ENCODE measurements at places on chromosomes 6 and 20. TPM values are rescaled to one million over a fixed set of nuclear protein-coding genes. Genes with fewer than 3 reads are reported as not detected.

DNA sequence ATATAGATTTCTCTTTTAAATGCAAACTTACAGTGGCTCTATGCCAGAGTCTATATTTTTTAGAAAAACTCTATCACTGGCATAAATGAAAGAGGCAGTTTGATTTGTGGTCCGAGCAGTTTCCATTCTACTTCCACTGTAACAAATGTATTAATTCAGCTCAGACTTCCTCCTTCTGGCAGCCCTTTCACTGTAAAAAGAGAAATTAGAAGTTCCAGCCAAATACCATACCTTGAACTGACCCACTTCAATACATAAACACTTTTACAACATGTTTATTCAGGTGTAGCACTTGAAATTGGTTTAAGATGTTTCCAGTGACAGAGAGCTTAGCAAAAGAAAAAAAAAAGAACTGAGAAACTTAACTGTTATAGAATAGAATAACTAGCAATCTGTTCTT, 99.3 kb downstream of the BMP5 start:
- no peak overlapping the region for H3K4me3 ChIP-seq
- no peak for DNase-seq
- H3K27ac ChIP-seq = no peak overlapping the region

DNA sequence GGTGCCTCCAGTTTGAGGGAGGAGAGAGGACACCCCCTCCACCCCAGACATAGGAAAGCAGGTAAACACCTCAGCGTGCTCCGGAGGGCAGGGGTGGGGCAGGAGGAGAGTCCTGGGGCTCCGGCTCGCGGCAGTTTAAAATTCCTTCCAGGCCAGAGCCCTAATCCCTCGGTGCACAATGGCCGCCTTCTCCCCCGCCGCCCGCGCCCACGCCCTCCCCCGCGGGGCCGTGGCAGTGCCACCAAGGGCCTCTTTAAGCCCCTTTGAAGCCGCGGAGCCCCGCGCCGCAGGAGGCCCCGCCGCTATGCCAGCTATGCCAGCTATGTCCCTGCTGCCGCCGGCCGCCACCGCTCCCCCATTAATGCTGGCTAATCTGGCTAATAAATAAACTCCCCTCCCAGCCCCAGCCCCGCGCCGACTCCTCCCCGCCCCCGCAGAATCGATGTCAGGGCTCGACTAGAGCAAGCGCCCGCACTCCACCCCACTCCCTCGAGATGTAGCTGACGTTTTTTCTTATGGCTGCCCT, 125.1 kb downstream of the MRPL14 start:
- H3K36me3 ChIP-seq = no peaks in the 10 kb centered on the region
- H3K27ac ChIP-seq = no peak overlapping the region
- peaks cover 36% of the 10 kb centered on the region for H3K4me1 ChIP-seq
- H3K4me3 ChIP-seq = peak overlapping the region; percentile 31
- H3K27me3 ChIP-seq = peaks cover 80% of the 10 kb centered on the region
- peak; percentile 78 for DNase-seq

GRCh38 chr20:43988867-43989266, 74.2 kb downstream of the TOX2 start:
- no peak overlapping the region for H3K4me3 ChIP-seq
- DNase-seq = no peak
- H3K27me3 ChIP-seq = no peaks in the 10 kb centered on the region
- H3K36me3 ChIP-seq = no peaks in the 10 kb centered on the region
- no peaks in the 10 kb centered on the region for H3K4me1 ChIP-seq
- no peak overlapping the region for H3K27ac ChIP-seq

DNA sequence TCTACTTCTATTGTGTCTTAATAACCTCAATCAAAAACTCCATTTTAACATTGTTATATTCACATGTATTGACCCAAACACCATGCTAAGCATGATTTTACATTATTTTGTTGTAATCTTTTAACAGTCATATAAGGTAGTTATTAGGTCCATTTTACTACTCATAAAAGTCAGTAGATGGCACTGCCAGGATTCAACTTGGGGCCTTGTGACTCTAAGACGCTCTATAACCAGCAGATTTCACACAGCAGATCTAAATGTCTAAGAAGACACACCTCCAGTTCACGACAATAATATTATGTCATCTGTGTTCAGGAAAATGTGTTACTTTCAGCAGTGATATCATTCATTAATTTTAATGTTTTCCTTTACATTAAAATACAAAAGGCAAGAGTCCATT, 88.0 kb downstream of the FRK start:
- no peaks in the 10 kb centered on the region for H3K4me1 ChIP-seq
- H3K27me3 ChIP-seq = no peaks in the 10 kb centered on the region
- no peak for DNase-seq
- no peak overlapping the region for H3K4me3 ChIP-seq

GRCh38 chr6:132246120-132246617, 155.1 kb downstream of the MOXD1 start:
- H3K27me3 ChIP-seq = no peaks in the 10 kb centered on the region
- no peaks in the 10 kb centered on the region for H3K4me1 ChIP-seq
- no peak for DNase-seq
- no peaks in the 10 kb centered on the region for H3K36me3 ChIP-seq

GRCh38 chr20:41064377-41064776, 35.8 kb downstream of the TOP1 start:
- no peak for DNase-seq
- H3K4me3 ChIP-seq = no peak overlapping the region
- no peaks in the 10 kb centered on the region for H3K27me3 ChIP-seq
- no peak overlapping the region for H3K27ac ChIP-seq
- peaks cover 19% of the 10 kb centered on the region for H3K4me1 ChIP-seq

DNA sequence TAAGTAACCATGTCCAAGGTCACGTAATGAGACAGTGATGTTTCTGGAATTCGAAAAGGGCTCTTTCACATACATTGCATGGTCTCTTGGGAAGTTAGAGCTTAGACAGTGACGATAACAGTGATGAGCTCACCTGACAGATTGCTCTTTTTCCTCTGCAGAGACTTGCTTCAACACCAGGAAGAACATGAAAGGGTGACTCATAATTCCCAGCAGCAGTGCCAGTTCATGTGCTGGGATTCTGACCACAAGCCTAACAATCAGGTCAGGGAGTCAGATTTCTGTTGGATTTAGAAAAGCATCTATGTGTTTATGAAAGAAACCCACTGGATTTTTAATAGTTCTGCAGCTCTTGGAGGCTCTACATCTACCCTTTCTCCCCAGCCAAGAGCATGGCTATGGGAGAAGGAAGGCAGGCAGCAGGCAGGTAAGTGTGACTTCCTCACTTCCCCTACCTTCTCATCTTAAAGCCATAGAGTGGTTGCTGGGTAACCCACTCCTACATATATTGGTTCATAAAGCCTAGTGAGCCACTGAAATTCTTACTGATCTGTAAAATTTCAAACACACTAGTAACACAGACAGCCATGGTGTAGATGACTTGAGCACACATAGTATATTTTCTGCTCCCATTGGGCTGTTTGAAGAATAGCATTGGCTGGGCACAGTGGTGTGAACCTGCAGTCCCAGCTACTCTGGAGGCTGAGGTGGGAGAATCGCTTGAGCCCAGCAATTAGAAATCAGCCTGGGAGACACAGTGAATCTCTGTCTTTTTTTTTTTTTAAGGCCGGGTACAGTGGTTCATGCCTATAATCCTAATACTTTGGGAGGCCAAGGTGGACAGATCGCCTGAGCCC, 44.4 kb upstream of the LOC128125822 start:
- H3K27me3 ChIP-seq = no peaks in the 10 kb centered on the region
- no peaks in the 10 kb centered on the region for H3K36me3 ChIP-seq
- H3K27ac ChIP-seq = no peak overlapping the region
- no peak for DNase-seq
- H3K4me3 ChIP-seq = no peak overlapping the region
- no peaks in the 10 kb centered on the region for H3K4me1 ChIP-seq

DNA sequence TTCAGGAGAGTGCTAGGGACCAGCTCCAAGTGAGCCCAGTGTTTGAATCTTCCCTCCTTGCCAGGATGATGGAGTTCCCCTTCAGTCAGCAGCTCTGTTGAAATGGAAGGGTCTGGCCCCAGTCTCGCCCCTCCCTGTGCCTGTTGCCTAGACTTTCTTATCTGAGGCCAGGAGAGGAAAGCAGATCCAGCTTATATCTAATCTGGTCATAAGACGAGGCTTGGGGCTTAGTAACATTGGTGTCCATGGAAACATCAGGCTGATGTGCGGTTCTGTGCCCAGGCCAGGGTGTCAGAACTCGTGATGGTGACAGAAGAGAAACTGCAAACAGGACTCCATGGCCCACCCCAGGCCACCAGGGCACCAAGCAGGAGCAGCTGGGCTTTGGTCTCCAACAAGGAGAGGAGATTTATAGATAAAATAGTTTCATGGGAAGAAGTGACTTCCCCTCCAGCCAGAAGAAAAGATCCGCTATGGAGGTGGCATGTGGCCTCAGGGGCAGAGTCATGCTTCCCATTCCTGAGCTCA, 9.8 kb downstream of the MAS1L start:
- no peaks in the 10 kb centered on the region for H3K4me1 ChIP-seq
- H3K4me3 ChIP-seq = no peak overlapping the region
- DNase-seq = no peak
- H3K27me3 ChIP-seq = no peaks in the 10 kb centered on the region
- no peak overlapping the region for H3K27ac ChIP-seq
- no peaks in the 10 kb centered on the region for H3K36me3 ChIP-seq

- H3K36me3 ChIP-seq = no peaks in the 10 kb centered on the region
- no peaks in the 10 kb centered on the region for H3K27me3 ChIP-seq
- peaks cover 77% of the 10 kb centered on the region for H3K4me1 ChIP-seq
- DNase-seq = no peak
- no peak overlapping the region for H3K27ac ChIP-seq
- H3K4me3 ChIP-seq = no peak overlapping the region
Measured at GRCh38 chr6:2866171-2866846, 24.6 kb upstream of the SERPINB1 start.

DNA sequence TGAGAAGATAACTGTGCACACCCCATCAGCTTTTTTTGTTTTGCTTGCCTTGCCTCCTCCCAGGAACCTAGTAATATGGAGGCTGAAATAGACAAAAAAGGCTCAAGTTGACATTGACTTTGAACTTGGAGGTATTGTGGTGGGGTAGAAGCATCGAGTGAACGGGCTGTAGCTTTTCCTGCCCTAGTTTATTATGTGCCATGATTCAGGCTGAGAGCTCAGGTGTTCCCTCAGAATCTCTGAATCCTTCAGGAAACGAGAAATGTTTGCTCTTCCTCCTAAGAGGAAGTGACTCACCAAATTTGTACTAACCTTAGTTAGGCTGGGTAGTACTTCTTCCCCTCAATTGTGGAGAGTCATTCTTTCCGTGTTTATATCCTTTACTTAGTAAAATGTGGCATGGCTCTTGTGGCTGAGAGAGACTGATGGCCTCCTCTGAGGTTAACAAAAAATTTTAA, 98.8 kb downstream of the SASH1 start:
- H3K4me3 ChIP-seq = no peak overlapping the region
- H3K27ac ChIP-seq = peak overlapping the region; percentile 22
- no peak for DNase-seq
- H3K27me3 ChIP-seq = no peaks in the 10 kb centered on the region
- H3K4me1 ChIP-seq = peaks cover 21% of the 10 kb centered on the region
- H3K36me3 ChIP-seq = no peaks in the 10 kb centered on the region

DNA sequence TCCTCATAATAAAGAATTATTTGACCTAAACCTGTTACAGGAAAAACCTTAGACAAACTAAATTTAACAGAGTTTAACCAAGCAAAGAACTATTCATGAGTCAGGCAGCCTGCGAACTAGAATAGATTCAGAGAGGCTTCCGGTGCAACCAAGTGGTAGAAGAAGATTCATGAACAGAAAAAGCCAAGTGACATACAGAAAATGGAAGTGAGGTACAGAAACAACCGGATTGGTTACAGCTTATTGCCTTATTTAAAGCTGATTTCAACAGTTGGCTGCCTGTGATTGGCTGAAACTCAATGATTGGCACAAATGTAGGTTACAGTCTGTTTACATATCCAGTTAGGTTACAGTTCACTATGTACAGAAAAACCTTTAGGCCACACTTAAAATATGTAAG, 10.1 kb downstream of the PPP1R3G start:
- H3K27me3 ChIP-seq = peaks cover 4% of the 10 kb centered on the region
- no peak overlapping the region for H3K4me3 ChIP-seq
- H3K36me3 ChIP-seq = no peaks in the 10 kb centered on the region
- no peak for DNase-seq

- H3K4me1 ChIP-seq = peaks cover 9% of the 10 kb centered on the region
- no peak overlapping the region for H3K4me3 ChIP-seq
- peak; percentile 70 for DNase-seq
- H3K27me3 ChIP-seq = no peaks in the 10 kb centered on the region
- H3K27ac ChIP-seq = no peak overlapping the region
Measured at GRCh38 chr20:62197801-62198200, 15.0 kb downstream of the MTG2 start.

- DNase-seq = no peak
- H3K4me3 ChIP-seq = no peak overlapping the region
- peaks cover 68% of the 10 kb centered on the region for H3K4me1 ChIP-seq
- H3K27ac ChIP-seq = no peak overlapping the region
- no peaks in the 10 kb centered on the region for H3K36me3 ChIP-seq
Measured at GRCh38 chr6:90584636-90585255, 2.1 kb downstream of the MAP3K7 start.

SYCP2L gene
- total RNA-seq = not detected

FABP7 gene
- not detected for total RNA-seq

VTA1 gene
- total RNA-seq = 43.7 TPM

HLA-DMA gene
- total RNA-seq = 141 TPM

GSTA2 gene
- not detected for total RNA-seq

MAS1 gene
- not detected for total RNA-seq

VNN1 gene
- total RNA-seq = 44.2 TPM

CITED2 gene
- 141 TPM for total RNA-seq

ACSS1 gene
- total RNA-seq = 34.0 TPM

SNAP25 gene
- not detected for total RNA-seq

All from spleen (tissue), 13 donors.